Activated naive CD8-positive, alpha-beta T cell treated with anti-CD3 and anti-CD28 coated beads, Interleukin-2, amount 10 ng/mL, durations not matched to agents 7 days and 5 days (primary cell): ENCODE measurements at places on chromosomes 4 and X. TPM values are rescaled to one million over a fixed set of nuclear protein-coding genes. Genes with fewer than 3 reads are reported as not detected.
A peak's percentile ranks its signal among the peaks of the same experiment; 100 is the strongest.

DNA sequence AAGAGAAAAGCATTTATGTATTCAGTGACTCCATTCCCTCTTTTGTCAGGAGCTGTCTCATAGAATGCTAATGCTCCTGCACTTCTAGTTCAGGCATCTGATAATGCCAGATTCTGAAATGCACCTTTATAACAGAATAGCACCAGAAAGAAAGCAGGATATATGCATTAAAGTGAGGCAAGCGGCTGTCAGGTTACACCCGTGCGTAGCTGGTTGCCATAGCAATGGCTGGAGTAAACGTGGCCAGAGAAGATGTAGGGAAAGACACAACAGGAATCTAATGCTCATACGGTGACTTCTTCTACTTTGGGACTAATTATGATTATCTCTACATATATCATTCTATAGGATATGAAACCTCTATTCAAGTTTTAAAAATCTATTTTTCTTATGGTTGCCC lies 5.9 kb downstream of the EMCN start:
- H3K27me3 ChIP-seq: peaks cover 16% of the 10 kb centered on the region
- H3K27ac ChIP-seq: no peak overlapping the region
- DNase-seq: no peak
- no peaks in the 10 kb centered on the region for H3K4me1 ChIP-seq

DNA sequence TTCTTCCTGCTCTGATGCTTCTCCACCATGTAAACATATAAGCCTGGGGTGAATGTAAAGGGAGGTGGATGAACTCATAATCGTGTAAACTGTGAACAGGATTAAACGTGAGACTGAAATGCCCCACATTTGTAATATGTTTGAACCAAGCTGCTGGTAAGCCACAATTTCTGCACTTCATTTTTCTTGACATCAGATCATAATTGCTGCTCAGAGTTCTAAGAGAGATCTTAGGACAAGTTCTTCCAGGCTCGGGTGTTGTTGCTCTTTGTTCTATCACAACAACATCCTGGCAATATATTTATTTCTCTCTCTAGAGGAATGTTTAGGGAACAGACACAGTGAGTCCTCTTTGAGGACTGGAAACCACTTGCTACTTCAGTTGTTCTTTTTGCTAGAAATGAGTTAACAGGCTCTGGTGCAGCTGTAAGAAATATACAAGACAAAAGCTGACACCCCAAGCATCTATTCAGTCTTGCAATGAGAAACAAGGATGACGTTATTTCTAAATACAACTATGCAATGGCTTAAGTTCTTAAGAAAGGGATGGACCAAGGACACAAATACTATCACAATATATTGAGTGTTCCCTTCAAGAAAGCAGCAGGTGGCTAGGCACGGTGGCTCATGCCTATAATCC lies 59.6 kb downstream of the LNX1 start:
- H3K27me3 ChIP-seq: peaks cover 15% of the 10 kb centered on the region
- no peaks in the 10 kb centered on the region for H3K4me1 ChIP-seq
- H3K4me3 ChIP-seq: no peak overlapping the region
- no peaks in the 10 kb centered on the region for H3K36me3 ChIP-seq
- DNase-seq: no peak

- H3K27ac ChIP-seq: no peak overlapping the region
- H3K27me3 ChIP-seq: no peaks in the 10 kb centered on the region
- no peaks in the 10 kb centered on the region for H3K36me3 ChIP-seq
Observed at GRCh38 chr4:154998284-154998683, 210.2 kb upstream of the NPY2R start.

DNA sequence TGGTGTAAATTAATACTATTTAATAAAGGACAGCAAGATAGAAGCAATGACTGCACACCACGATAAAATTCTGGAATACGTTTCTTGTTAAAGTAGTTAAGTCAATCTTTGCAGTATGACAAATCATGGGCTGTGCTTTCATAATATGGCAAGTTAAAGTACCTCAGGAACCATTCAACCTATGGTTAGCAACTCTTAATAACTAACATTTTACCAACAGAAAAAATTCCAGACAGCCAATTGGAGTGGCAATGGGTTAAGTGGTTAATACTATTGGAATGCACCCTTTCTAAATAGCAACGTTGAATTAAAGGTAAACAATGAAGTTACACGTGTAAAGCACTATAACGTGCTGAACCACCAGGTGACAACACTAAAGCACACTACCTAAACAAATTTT lies 72.4 kb upstream of the ZCCHC13 start:
- no peak overlapping the region for H3K27ac ChIP-seq
- peaks cover 10% of the 10 kb centered on the region for H3K36me3 ChIP-seq
- no peak for DNase-seq
- H3K27me3 ChIP-seq: no peaks in the 10 kb centered on the region

- no peak overlapping the region for H3K4me3 ChIP-seq
- H3K36me3 ChIP-seq: no peaks in the 10 kb centered on the region
- DNase-seq: no peak
- no peak overlapping the region for H3K27ac ChIP-seq
Observed at GRCh38 chrX:10381193-10381592, 224.4 kb downstream of the CLCN4 start.

- H3K36me3 ChIP-seq: no peaks in the 10 kb centered on the region
- no peak for DNase-seq
- no peak overlapping the region for H3K27ac ChIP-seq
- no peaks in the 10 kb centered on the region for H3K27me3 ChIP-seq
- no peaks in the 10 kb centered on the region for H3K4me1 ChIP-seq
Observed at GRCh38 chr4:19381068-19381467, 870.6 kb upstream of the SLIT2 start.

GRCh38 chrX:136214551-136214950 lies 36.6 kb downstream of the MAP7D3 start:
- no peaks in the 10 kb centered on the region for H3K27me3 ChIP-seq
- no peak for DNase-seq
- H3K36me3 ChIP-seq: peaks cover 4% of the 10 kb centered on the region
- peaks cover 5% of the 10 kb centered on the region for H3K4me1 ChIP-seq

SPIN2B gene
- 16.4 TPM for total RNA-seq

- no peaks in the 10 kb centered on the region for H3K36me3 ChIP-seq
- no peaks in the 10 kb centered on the region for H3K4me1 ChIP-seq
- H3K27ac ChIP-seq: no peak overlapping the region
Observed at GRCh38 chrX:69285401-69285877, 120.2 kb upstream of the PJA1 start.

- H3K36me3 ChIP-seq: no peaks in the 10 kb centered on the region
- H3K4me3 ChIP-seq: no peak overlapping the region
- DNase-seq: no peak
- no peak overlapping the region for H3K27ac ChIP-seq
- peaks cover 4% of the 10 kb centered on the region for H3K4me1 ChIP-seq
- H3K27me3 ChIP-seq: no peaks in the 10 kb centered on the region
Observed at GRCh38 chrX:134525086-134525792, 65.3 kb downstream of the HPRT1 start.

LINC00632 gene
- total RNA-seq: not detected

GRIA2 gene
- total RNA-seq: not detected

DNA sequence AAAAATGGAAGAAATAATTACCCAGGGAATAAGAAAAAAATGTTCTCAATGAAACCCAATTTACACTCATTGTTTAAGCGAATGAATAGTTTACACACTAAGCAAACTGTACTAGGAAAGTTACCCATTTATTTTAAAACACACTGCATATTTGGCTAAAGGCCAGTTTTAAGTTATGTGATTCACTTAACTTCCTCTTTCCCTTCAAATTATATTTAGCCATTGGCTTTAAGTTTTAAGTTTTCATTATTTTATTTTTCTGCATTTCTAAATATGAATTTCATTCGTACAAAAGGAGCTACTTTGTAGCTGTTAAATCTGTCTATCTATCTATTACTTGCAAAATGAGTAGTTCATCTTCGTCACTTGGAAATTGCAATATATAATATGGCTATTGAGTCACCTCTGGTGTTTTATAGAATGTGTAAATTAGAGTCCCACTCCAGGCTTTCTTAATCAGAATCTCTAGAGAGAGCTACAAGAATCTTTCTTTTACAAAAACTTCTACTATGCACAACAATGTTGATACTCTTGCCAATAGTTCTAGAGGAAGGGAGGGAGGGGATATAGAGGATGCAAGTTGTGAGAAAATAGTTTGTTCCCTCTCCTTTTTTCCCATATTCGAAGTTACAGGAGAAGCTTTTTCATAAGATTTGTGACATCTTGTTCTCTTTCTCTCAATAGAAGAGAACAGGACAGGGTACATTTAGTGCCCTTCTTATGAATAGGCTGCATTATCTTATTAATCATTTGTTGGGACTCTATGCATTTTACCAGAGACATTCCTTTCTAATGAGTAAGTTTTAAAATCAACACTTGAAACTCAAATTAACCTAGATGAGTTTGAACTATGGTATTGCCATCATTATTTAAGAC lies 41.8 kb downstream of the SULT1B1 start:
- no peak for DNase-seq
- H3K27me3 ChIP-seq: no peaks in the 10 kb centered on the region
- H3K4me3 ChIP-seq: no peak overlapping the region
- no peak overlapping the region for H3K27ac ChIP-seq
- H3K36me3 ChIP-seq: no peaks in the 10 kb centered on the region
- no peaks in the 10 kb centered on the region for H3K4me1 ChIP-seq

DNA sequence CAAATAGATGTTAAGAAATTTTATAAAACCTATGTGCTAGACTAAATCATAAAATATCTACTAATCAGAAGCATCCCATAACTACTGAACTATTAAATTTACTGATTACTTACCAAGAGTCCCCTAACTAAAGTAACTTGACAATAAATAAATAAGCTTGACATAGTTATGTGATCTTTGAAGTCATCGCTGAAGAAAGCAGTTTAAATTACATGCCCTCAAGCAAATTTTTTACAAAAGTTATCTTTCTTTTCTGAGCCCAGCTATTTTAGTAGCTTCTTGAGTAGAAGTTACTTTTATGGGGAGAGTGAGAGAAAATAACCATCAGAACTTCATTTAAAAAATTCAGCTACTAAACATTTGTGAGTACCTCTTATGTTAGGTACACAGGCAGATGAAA lies 150.9 kb upstream of the FAM241A start:
- H3K36me3 ChIP-seq: no peaks in the 10 kb centered on the region
- H3K4me3 ChIP-seq: no peak overlapping the region
- H3K27ac ChIP-seq: no peak overlapping the region
- no peaks in the 10 kb centered on the region for H3K4me1 ChIP-seq
- DNase-seq: no peak

- H3K27me3 ChIP-seq: no peaks in the 10 kb centered on the region
- H3K36me3 ChIP-seq: no peaks in the 10 kb centered on the region
- DNase-seq: no peak
- no peak overlapping the region for H3K27ac ChIP-seq
- H3K4me3 ChIP-seq: no peak overlapping the region
- no peaks in the 10 kb centered on the region for H3K4me1 ChIP-seq
Observed at GRCh38 chr4:5805270-5805669, 87.6 kb downstream of the CRMP1 start.

DNA sequence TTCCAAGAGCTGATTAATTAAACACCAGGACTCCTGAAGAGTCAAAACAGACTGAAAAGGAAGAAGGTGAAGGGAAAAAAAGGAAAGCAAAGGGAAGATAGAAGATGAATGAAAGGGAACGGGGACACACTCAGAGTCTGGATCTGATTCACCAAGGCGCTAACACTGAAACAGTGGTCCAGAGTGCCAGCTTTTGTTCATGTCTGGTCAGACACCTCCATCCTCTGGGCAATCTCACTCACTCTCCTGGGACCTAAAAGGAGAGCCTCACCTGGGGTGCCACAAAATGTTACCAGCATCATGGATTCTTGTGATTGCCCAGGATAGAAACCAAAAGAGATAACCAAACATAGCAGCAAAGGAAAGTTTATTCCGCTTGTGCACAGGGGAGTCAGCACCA lies 120.3 kb upstream of the AFF2 start:
- peaks cover 23% of the 10 kb centered on the region for H3K4me1 ChIP-seq
- peak overlapping the region; percentile 79 for H3K4me3 ChIP-seq
- DNase-seq: no peak
- peak overlapping the region; percentile 92 for H3K27ac ChIP-seq
- H3K36me3 ChIP-seq: peaks cover 1% of the 10 kb centered on the region
- H3K27me3 ChIP-seq: no peaks in the 10 kb centered on the region

- H3K4me3 ChIP-seq: no peak overlapping the region
- H3K36me3 ChIP-seq: no peaks in the 10 kb centered on the region
- peaks cover 2% of the 10 kb centered on the region for H3K27me3 ChIP-seq
- no peak overlapping the region for H3K27ac ChIP-seq
Observed at GRCh38 chrX:150513544-150513943, 54.9 kb upstream of the MTM1 start.

- H3K27me3 ChIP-seq: no peaks in the 10 kb centered on the region
- peaks cover 34% of the 10 kb centered on the region for H3K36me3 ChIP-seq
- peak overlapping the region; percentile 17 for H3K27ac ChIP-seq
- peaks cover 15% of the 10 kb centered on the region for H3K4me1 ChIP-seq
- no peak for DNase-seq
Observed at GRCh38 chr4:7014815-7015214, 28.4 kb upstream of the TADA2B start.

- no peaks in the 10 kb centered on the region for H3K27me3 ChIP-seq
- H3K4me1 ChIP-seq: no peaks in the 10 kb centered on the region
- H3K36me3 ChIP-seq: peaks cover 20% of the 10 kb centered on the region
- no peak overlapping the region for H3K27ac ChIP-seq
- H3K4me3 ChIP-seq: no peak overlapping the region
Observed at GRCh38 chr4:56370377-56370776, 16.9 kb downstream of the AASDH start.
